Stimulated activated naive CD4-positive, alpha-beta T cell treated with Interleukin-2 at 50 U/mL for 16 hours (primary cell): ENCODE measurements at places on chromosomes 13 and 19.
A peak's percentile ranks its signal among the peaks of the same experiment; 100 is the strongest.

DNA sequence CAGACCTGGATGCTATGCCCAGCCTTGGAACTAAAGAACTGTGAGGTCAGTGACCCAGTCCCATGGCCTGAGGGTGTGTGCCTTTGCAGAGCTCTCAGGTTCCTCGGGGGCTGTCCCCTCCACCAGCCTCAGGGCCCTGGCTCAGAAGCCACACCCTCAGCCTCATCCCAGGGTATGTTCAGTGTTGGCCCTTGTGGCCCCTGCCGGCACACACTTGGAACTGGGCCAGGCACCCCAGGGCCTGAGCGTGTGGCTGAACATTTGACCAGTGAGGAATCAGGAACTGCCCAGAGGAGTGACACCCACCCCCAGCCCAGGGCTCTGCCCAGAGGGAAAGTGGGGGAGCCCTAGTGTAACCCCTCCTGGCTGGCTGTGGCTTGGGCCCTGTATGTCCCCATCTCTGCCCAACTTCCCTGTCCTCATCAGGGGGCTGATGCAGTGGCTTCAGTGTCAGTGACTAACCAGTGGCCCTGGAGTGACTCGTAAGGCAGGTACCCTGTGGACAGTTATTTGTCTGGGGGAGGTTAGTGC is 10.0 kb downstream of the NKPD1 start:
- no peak for DNase-seq

- DNase-seq, result no peak
Measured at GRCh38 chr13:32390484-32390883, 37.4 kb downstream of the N4BP2L1 start.

DNA sequence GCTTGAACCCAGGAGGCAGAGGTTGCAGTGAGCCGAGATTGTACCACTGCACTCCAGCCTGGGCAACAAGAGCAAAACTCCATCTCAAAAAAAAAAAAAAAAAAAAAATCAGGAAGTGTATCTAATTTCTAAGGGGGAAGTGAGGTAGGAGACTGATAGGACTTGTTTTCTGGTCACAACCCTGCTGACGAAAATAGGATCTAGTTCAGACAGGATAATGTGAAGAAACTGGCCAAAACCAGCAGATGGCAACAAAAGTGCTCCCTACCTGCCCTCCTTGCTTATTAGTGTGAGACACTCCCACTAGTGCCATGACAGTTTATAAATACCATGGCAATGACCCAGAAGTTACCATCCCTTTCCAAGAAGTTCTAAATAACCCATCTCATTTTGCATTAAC is 36.0 kb upstream of the KPNA3 start:
- DNase-seq, result no peak

DNA sequence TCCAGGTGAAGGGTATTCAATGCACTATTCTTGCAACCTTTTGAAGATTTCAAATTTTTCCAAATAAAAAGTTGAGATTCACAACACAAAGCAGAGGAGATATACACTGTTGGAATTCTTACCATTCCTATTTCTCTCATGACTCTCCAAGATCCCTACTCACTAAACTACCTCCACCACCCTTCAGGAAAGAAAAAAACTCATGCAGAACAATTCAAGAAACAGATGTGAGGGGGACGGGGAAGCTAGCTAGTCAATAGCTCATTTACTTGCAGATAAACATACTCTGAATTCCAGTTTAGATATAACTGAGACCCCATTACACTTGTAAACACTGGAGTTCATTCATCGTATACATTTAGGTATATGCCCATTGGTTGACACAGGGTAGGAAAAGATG is 90.0 kb upstream of the SERP2 start:
- no peak for DNase-seq

- no peak for DNase-seq
Measured at GRCh38 chr19:3513229-3514140, 7.4 kb downstream of the FZR1 start.

- DNase-seq, result no peak
Measured at GRCh38 chr19:47464675-47465419, 6.8 kb downstream of the SLC8A2 start.

DNA sequence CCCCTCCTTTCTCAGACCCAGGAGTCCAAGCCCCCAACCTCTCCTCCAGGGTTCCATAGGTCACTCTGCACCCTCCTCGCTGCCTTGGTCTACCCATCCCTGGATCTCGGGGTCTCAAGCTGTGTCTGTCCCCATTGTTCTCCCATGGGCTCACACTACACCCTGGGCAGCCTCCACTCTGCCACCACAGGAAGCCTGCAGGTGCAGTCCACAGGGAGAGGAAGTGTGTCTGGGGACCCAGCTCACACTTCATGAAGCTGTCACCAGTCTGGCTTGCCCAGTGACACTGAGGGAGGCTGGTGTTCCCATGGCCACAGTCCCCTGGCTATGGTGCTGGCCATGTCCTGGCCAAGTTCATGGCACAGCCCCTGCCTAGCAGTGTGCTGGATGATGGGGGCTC is 5.3 kb downstream of the NECTIN2 start:
- no peak for DNase-seq

DNA sequence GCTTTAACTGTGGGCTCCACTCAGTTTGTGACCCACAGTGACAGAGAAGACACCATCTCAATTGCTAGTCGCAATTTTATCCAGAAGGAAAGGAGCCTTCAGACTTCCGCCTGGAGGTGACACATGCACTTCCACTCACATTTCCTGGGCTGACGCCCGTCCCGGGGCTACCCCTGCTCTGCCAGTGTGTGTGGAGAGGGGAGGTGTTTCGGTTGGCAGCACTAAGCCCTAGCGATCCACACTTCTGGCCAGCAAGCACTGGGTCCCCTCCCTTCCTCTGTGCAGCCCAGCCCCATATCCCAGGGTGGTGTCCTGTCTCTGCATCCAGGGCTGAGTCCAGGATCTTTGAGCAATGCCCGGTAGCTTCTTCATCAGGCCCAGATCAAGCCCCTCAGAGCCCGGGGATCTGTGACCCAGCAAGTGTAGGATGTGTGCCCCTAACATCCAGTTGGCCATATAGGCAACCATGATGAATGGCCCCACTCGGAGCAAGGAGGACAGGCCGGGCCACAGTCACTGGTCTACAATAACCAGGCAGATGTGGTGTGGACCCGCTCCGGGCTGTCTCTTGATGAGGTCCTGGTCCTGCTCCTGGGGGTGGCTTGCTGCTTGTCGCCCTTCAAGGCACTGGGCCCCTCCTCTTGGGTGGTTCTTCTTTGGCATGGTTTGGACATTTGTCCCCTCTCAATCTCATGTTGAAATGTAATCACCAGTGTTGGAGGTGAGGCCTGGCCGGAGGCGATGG is 141.9 kb upstream of the SPACA7 start:
- DNase-seq, result no peak

DNA sequence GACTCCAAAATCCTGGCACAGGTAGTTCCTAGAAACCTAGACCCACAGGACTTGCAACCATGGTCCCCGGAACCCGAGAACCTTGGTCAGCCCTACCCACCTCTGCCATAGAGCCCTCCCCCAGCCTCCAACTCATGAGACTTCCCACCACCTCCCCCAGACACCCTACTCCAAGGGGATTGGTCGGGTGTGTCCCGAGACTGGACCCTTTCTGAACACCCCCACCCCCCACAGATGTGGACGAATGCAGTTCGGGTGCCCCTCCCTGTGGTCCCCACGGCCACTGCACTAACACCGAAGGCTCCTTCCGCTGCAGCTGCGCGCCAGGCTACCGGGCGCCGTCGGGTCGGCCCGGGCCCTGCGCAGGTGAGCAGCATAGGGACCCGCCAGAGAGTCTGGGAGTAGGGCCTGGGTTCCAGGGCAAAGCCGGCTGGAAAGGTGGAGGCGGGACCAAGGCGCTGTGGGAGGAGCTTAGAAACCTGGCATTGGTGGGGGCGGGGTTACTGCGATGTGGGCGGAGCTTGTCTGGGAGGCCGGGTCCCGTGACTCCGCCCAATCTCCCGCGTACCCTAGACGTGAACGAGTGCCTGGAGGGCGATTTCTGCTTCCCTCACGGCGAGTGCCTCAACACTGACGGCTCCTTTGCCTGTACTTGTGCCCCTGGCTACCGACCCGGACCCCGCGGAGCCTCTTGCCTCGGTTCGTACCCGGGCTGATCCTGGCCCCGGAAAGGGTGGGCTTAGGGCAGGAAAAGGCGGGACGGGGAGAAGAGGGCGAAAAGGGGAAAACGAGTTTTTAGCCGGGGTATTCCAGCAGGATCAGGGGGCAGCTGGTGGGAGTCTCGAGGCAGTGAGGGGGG is 11.9 kb downstream of the LTBP4 start:
- peak; percentile 54 for DNase-seq
